Activated CD4-positive, CD25-positive, alpha-beta regulatory T cell (primary cell): ENCODE measurements at places on chromosomes 3 and 15.

- no peak for DNase-seq
These were observed 38.0 kb upstream of the CMTM8 start for GRCh38 chr3:32200490-32200889.

DNA sequence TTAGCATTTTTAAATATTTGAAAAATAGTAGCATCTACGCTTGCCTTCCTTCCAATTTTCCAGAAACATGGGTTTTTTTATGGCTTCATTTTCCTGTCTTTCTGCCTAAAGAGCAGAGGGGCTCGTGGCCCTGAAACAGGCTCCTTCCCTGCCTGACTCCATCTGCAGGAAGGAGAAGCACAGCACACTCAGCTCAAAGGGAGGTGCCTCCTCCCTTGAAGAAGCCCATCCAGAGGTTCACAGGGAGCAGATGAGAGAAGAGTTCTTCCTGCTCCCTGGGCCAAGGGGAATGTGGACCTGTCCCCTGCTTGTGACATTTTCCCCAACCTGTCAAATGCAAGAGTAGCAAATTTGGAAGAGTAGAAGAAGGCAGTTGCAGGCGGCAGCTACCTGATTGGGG lies 55.8 kb downstream of the BBX start:
- no peak for DNase-seq

DNA sequence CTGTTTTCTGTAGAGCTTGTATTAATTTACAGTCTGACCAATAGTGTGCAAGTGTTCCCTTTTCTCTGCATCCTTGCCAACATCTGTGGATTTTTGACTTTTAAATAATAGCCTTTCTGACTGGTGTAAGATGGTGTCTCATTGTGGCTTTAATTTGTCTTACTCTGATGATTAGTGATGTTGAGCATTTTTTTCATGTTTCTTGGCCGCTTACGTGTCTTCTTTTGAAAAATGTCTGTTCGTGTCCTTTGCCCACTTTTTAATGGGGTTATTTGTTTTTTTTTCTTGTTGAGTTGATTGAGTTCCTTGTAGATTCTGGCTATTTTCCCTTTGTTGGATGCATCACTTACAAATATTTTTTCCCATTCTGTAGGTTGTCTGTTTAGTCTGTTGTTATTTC lies 7.6 kb upstream of the ACOX2 start:
- DNase-seq, result no peak

DNA sequence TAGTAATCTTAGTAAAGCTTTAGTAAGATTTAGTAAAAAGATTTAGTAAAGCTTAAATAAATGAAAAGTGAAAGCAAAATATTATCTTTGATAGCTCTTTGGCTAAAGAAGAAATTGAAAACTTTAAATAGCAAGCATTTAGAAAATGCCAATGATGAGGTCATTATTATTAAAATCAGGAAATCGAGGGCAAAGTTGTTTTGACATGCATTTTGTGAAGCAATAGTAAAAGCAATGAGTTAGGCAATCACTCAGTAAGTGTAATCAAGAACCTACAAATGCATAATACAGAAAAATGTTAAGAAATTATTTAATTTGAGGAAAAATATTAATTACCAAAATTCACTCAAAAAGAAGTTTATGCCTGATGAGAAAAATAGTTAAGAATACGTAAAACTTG lies 280.3 kb upstream of the MME start:
- DNase-seq, result no peak
